ENCODE measurements at places on chromosomes 11 and 22.

DNA sequence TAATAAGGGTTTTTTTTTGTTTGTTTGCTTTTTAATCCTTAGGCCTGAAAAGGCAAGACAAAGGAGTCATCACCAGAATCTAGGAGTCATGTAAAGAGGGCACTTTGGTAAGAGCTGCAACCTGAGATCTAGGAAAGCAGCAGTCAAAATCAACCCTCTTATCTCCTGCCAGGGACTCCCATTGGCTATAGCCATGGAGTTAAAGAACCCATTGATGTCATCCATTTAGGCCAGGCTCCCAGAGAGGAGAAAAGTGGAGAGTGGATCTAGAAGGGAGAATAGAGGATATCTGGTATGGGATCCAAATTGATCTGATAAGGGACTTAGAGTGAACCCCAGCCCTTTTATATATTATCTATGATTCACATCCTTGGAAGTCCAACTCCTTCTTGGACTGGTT, 35.9 kb downstream of the ZNF215 start:
- DNase-seq: no peak

GRCh38 chr22:20395907-20396287, 1.9 kb downstream of the ZNF74 start:
- no peak for DNase-seq

DNA sequence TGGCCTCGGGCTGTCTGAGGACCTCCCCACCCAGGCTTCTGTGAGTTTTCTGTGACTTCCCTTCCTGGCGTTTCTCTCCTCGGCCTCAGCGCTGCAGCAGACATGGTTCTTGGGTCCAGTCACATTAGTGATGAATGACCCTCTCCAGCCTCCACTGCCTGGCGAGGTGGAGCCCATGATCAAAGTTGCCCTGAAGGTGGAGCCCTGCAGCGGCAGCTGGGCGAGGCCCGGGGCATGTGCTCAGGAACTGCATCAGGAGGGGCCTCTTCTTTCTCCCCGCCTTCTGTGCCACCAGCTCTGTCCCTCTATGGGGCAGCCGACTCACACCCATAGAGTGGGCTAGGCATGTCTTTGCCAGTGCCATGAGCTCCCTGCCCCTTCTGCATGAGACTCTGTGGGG, 1079.7 kb downstream of the TBC1D22A start:
- no peak for DNase-seq

- DNase-seq: no peak
These were observed 573 bp downstream of the PPFIA1 start for GRCh38 chr11:70270877-70271648.

DNA sequence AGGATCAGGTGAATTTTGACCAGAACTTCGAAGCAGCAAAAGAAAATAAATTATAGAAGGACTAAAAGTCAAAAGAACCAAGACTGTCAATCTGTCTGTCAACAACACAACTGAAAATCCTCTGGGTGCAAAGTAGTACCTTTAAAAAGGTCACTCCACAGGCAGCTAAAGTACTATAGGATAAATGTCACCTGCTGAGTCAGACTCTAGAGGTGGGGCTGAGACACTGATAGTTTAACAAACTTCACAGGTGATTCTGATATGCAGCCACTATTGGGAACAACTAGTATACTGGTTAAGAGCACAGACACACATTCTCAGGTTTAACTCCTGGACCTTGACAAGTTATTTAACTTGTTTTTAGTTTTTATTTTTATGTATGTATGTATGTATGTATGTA, 107.3 kb downstream of the FCHSD2 start:
- no peak for DNase-seq

GRCh38 chr11:62614275-62614674, 1.2 kb downstream of the ROM1 start:
- no peak for DNase-seq
